Thoracic aorta endothelial cell (primary cell): ENCODE measurements at places on chromosomes 1 and 21. TPM values are rescaled to one million over a fixed set of nuclear protein-coding genes. Genes with fewer than 3 reads are reported as not detected.

Gene ZBTB48
- total RNA-seq: 7.8 and 10.1 TPM in 2 replicates

Gene C1orf115
- 23.3 and 25.0 TPM in 2 replicates for total RNA-seq

Gene OVAAL
- 0.13 TPM in 1 of 2 replicates, not detected in the other for total RNA-seq

Gene OR2T11
- not detected in 2 replicates for total RNA-seq

Gene FLG2
- total RNA-seq: not detected in 2 replicates

Gene AMPD1
- total RNA-seq: not detected in 2 replicates

Gene SLC9C2
- not detected in 2 replicates for total RNA-seq

Gene CHI3L1
- total RNA-seq: 1.7 and 2.9 TPM in 2 replicates

Gene PTPN14
- 116 and 153 TPM in 2 replicates for total RNA-seq

Gene PHLDA3
- 26.6 and 29.9 TPM in 2 replicates for total RNA-seq

Gene DRAXIN
- 0.50 and 0.93 TPM in 2 replicates for total RNA-seq

Gene KIF2C
- 38.6 and 54.6 TPM in 2 replicates for total RNA-seq

Gene BRDT
- not detected in 2 replicates for total RNA-seq

Gene MAN1C1
- total RNA-seq: 1.1 and 1.9 TPM in 2 replicates

Gene KIF17
- 0.13 and 0.86 TPM in 2 replicates for total RNA-seq

Gene ASTN1
- total RNA-seq: not detected in 2 replicates

Gene SHISAL2A
- not detected in 2 replicates for total RNA-seq

Gene KRTAP21-1
- not detected in 2 replicates for total RNA-seq

Gene OLIG2
- not detected in 2 replicates for total RNA-seq

Gene PEAR1
- total RNA-seq: 45.9 and 50.5 TPM in 2 replicates

Gene CD48
- total RNA-seq: not detected in 2 replicates

Gene KCNAB2
- 2.1 and 4.7 TPM in 2 replicates for total RNA-seq

Gene TAS1R1
- total RNA-seq: 0.07 TPM in 1 of 2 replicates, not detected in the other

Gene C1QA
- not detected in 2 replicates for total RNA-seq

Gene PROX1
- total RNA-seq: 0.53 and 2.1 TPM in 2 replicates

Gene HRNR
- not detected in 2 replicates for total RNA-seq

Gene CALML6
- 0.40 TPM in 1 of 2 replicates, not detected in the other for total RNA-seq

Gene CLDN14
- total RNA-seq: 0.22 TPM in 1 of 2 replicates, not detected in the other

Gene ARHGAP30
- not detected in 2 replicates for total RNA-seq

Gene ACOT11
- 4.1 and 8.7 TPM in 2 replicates for total RNA-seq

Gene RBP7
- 0.29 TPM in 1 of 2 replicates, not detected in the other for total RNA-seq

Gene DCDC2B
- total RNA-seq: not detected in 2 replicates

Gene IRF6
- total RNA-seq: 14.1 and 20.8 TPM in 2 replicates

Gene PCBP3
- 0.29 and 0.40 TPM in 2 replicates for total RNA-seq

Gene UBASH3A
- total RNA-seq: not detected in 2 replicates

Gene LHX8
- total RNA-seq: not detected in 2 replicates

Gene LZIC
- total RNA-seq: 42.9 and 47.2 TPM in 2 replicates

Gene GRHL3
- total RNA-seq: not detected in 2 replicates

Gene DARS2
- 53.9 and 59.5 TPM in 2 replicates for total RNA-seq

Gene CD52
- not detected in 2 replicates for total RNA-seq

Gene ORC1
- 14.5 and 19.2 TPM in 2 replicates for total RNA-seq

Gene NME7
- 34.7 and 35.9 TPM in 2 replicates for total RNA-seq

Gene FCGR3A
- total RNA-seq: not detected in 2 replicates

Gene SMPDL3B
- total RNA-seq: 0.27 and 0.29 TPM in 2 replicates

Gene RAB25
- total RNA-seq: not detected in 2 replicates

Gene RSPH1
- total RNA-seq: 0.13 TPM in 1 of 2 replicates, not detected in the other

Gene TMEM82
- not detected in 2 replicates for total RNA-seq

Gene AMY1B
- not detected in 2 replicates for total RNA-seq

Gene OPRD1
- not detected in 2 replicates for total RNA-seq

Gene S100A3
- total RNA-seq: 0.53 and 0.79 TPM in 2 replicates

Gene OR6K3
- not detected in 2 replicates for total RNA-seq

Gene OSBPL9
- total RNA-seq: 93.4 and 120 TPM in 2 replicates

Gene VWA5B1
- total RNA-seq: not detected in 2 replicates

Gene FAM177B
- not detected in 2 replicates for total RNA-seq
